Pulmonary artery endothelial cell (primary cell): ENCODE measurements at places on chromosomes 3 and 15. TPM values are rescaled to one million over a fixed set of nuclear protein-coding genes. Genes with fewer than 3 reads are reported as not detected.

The SATB1 gene
- 7.0 and 17.5 TPM in 2 replicates for total RNA-seq

The ZNF620 gene
- total RNA-seq: 4.4 and 6.6 TPM in 2 replicates

The IL17RB gene
- not detected in 2 replicates for total RNA-seq

The CCR8 gene
- not detected in 2 replicates for total RNA-seq

The C2CD4B gene
- 9.2 and 32.5 TPM in 2 replicates for total RNA-seq

The KCNMB2 gene
- not detected in 2 replicates for total RNA-seq

The EPHB3 gene
- total RNA-seq: not detected in 2 replicates

The ATP13A4 gene
- total RNA-seq: 0.07 TPM in 2 replicates

The GOLGA6D gene
- not detected in 2 replicates for total RNA-seq

The FAM107A gene
- 3.8 and 9.6 TPM in 2 replicates for total RNA-seq

The P2RY1 gene
- 2.4 and 3.5 TPM in 2 replicates for total RNA-seq

The SUCLG2 gene
- total RNA-seq: 42.2 and 49.9 TPM in 2 replicates

The LMAN1L gene
- not detected in 2 replicates for total RNA-seq

The ITIH1 gene
- not detected in 2 replicates for total RNA-seq

The TM4SF18 gene
- total RNA-seq: 81.6 and 267 TPM in 2 replicates

The COLQ gene
- 0.07 and 0.25 TPM in 2 replicates for total RNA-seq

The DNAH12 gene
- total RNA-seq: 0.04 and 0.07 TPM in 2 replicates

The PYGO1 gene
- total RNA-seq: 0.28 and 0.59 TPM in 2 replicates

The CCR1 gene
- not detected in 2 replicates for total RNA-seq

The TPRG1 gene
- 0.13 TPM in 1 of 2 replicates, not detected in the other for total RNA-seq

The KY gene
- total RNA-seq: not detected in 2 replicates

The IQCF5 gene
- total RNA-seq: not detected in 2 replicates

The CCDC54 gene
- not detected in 2 replicates for total RNA-seq

The PPM1L gene
- 1.8 TPM in 2 replicates for total RNA-seq

The C3orf22 gene
- total RNA-seq: not detected in 2 replicates

The SNX33 gene
- total RNA-seq: 7.8 and 8.5 TPM in 2 replicates

The ISG20 gene
- total RNA-seq: 8.0 and 44.4 TPM in 2 replicates

The RPUSD2 gene
- total RNA-seq: 15.7 and 16.5 TPM in 2 replicates

The MNS1 gene
- 0.92 and 1.5 TPM in 2 replicates for total RNA-seq

The VPS33B gene
- total RNA-seq: 14.1 and 14.9 TPM in 2 replicates

The ZNF280D gene
- total RNA-seq: 18.7 and 23.4 TPM in 2 replicates
